ENCODE measurements at places on chromosomes 2 and 18. TPM values are rescaled to one million over a fixed set of nuclear protein-coding genes. Genes with fewer than 3 reads are reported as not detected.

- peak; percentile 38 for DNase-seq
Measured at GRCh38 chr2:100365434-100365833, 43.1 kb upstream of the LONRF2 start.

DNA sequence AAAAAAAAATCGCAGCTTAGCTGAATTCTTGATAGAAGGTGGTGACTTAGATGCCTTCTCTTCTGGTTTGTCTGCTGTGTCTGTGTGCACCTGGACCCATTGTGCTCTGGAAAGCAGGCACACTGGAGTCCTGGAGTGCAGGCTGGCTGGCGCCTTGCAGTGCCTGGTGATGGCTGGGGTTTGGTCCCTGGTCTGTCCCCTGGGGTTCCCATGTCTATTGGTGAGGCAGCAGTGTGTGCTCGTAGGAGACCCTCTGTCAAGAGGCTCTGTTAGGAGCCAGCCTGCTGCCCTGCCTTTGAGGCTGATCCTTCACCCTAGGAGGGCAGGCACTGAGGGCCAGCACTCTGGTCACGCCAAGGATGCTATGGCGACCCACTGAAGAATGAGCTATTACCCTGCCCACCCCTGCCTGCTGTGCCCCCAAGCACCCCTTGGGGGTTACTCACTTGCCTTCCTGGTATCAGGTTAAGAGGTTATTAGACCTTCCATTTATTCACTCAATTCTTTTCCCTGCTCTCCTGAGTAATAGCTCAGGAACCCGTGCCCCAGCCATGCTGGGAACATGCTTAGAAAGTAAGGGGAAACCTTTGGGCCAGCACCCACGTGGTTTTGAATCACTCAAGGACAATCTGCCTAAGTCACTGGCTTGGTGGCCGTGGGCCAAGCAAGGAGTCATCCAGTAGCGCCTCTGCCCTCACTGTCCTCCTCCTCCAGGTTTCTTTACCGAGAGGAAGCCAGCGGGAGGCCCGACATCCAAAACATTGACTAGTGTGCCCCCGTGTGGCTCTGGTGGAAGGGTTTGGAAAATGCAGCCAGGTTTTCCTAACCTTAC is 284.5 kb downstream of the PRKCE start:
- peak; percentile 92 for DNase-seq

GRCh38 chr2:79638410-79638809 is 125.6 kb downstream of the CTNNA2 start:
- no peak for DNase-seq

DNA sequence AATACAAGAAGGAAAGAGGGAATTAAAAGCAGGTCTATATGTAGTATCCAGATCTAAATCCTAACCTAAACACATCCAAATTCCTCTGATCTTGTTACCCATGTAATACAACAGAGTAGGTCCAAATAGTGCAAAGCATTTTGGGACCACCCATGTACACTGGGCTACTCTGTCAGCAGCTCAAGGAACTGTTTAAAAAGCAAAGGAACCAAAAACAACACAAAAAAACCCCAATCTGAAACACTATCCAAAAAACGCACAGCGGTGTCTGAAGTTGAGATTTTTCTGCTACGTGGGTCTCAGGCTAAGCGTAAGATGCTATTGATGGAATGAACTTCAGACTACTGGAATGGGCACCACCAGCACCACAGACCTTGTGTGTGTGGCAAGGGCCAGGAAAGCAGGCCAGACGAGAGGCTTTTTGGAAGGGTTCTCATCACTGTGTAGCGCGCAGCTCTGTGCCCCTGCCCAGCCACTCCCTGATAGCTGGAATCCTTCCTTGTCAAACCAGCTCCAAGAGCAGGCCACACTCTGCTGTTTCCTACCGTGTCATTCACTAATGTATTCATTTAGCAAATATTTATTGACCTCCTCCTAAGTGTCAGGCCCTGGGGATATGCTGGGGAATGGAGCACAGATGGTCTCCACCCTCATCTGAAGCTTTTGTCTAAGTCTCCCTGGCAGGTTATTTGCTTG is 101.4 kb downstream of the COLEC12 start:
- DNase-seq = no peak

- no peak for DNase-seq
Measured at GRCh38 chr2:141001750-141002149, 1129.1 kb downstream of the LRP1B start.

- DNase-seq = no peak
Measured at GRCh38 chr18:50629148-50629631, 69.3 kb downstream of the MAPK4 start.

GRCh38 chr2:44324971-44325426 is 36.3 kb downstream of the PREPL start:
- DNase-seq = no peak

GRCh38 chr2:144922519-144922918 is 402.6 kb upstream of the ZEB2 start:
- no peak for DNase-seq

GRCh38 chr2:128690869-128691268 is 372.2 kb upstream of the HS6ST1 start:
- no peak for DNase-seq

- DNase-seq = no peak
Measured at GRCh38 chr2:204479557-204479956, 65.7 kb upstream of the PARD3B start.

DNA sequence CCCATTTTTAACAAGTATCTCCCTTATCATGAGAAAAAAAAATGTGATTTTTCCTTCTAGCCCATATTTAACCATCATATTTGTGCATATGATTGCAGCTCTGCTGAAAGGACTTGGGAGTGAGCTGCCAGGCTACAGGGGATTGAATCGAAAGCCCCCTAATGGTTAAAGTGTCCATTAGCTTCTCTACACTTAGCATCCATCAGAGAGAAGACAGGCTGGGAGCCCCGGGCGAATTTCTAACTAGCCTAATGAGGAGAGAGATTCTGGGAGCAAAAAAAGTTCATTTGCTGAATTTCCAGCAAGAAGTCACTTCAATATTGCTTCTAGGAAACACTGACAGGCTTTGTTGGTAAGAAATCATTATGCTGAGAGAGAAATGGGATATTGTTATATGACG is 848.8 kb downstream of the TDRD15 start:
- DNase-seq = no peak

Gene SLC16A14
- total RNA-seq = 0.23 TPM

Gene RAB11FIP5
- 13.9 TPM for total RNA-seq

Gene PIKFYVE
- 7.2 TPM for total RNA-seq

Gene LPIN2
- total RNA-seq = 35.5 TPM

Gene CDK15
- total RNA-seq = not detected

Gene CDCA7
- 55.4 TPM for total RNA-seq
